Kidney epithelial cell (primary cell): ENCODE measurements at places on chromosomes 2 and 18. TPM values are rescaled to one million over a fixed set of nuclear protein-coding genes. Genes with fewer than 3 reads are reported as not detected.

Gene BCL2
- total RNA-seq = 5.2 and 8.4 TPM in 2 replicates

DNA sequence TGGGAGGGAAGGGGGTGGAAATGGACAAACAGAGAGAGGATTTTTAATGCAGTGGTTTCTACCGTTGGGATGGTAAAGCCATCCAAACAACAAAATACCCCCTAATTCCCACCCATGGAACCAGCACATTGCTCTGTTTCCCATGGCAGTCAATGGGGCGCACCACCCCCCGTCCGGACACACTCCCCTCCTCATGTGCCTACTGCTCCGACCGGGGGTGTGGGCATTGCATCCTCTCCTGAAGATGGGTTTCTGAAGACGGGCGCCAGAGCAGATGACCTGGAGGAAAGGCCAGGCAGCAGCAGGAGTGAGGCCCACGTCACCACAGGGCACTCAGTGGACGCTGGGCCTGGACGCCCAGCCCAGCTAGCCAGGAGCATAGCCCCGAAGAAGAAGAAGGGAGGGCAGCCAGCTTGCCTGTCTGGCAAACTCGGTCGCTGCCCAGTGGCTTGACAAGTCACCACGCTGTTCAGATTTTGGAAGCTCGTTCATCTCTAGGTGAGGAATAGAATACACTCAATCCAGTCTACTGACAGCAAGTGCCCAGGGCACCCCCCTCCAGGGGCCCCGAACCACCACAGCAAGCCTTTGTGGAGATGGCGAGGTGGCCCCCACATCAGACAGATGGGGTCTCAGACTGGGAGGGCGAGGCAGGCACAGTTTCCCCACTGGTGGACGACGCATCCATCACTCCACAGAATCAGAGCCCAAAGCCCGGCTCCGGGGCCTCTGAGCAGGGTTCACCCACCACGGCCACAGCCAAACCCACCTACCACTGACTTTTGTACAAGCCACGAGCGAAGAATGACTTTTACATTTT is 296.2 kb upstream of the SALL3 start:
- DNase-seq = no peak

GRCh38 chr2:68044099-68044498 is 18.7 kb downstream of the C1D start:
- no peak for DNase-seq

GRCh38 chr2:101949304-101949703 is 42.5 kb upstream of the IL1R2 start:
- no peak for DNase-seq

- DNase-seq = no peak
Measured at GRCh38 chr2:98089941-98090340, 3.0 kb downstream of the VWA3B start.
